ACHN (cell line): ENCODE measurements at places on chromosomes 1 and 21.

DNA sequence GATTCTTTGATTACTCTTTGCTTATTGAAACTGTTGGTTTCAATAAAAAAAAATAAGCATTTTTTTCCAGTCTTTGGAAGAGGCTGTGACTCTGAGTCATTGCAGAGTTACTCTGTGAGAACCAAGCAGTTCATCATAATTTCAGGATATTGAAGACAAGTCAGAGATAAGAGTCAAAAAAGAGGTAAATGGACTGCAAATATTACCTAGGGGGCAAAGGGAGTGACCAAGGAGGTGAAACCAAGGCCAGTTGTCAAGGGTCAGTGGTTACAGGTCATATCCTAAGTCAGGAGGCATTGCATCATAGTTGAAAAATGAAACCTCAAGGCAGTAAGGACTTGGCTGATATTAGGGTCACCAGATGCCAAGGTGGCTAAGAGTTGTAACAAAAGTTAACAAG lies 597.1 kb upstream of the USP24 start:
- no peak for DNase-seq

DNA sequence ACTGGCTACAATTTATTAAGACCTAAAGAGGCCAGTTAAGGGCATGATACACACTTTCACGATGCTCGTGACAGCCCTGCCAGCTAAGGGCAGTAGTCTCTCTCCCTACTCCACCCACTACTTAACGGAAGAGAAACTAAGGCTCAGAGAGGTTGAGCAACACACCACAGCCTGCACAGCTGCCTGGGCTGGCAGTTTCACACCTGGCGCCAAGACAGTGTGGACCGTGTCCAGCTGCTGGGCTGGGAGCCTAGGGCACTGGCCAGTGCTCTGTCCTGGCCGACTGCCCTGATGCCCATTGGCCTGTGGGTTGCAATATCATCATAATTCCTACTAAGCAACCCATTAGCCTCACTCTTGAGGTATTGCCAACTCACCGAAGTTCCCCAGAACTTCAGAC lies 27.6 kb downstream of the TENT5C start:
- no peak for DNase-seq

GRCh38 chr21:35423709-35424108 lies 374.6 kb upstream of the RUNX1 start:
- DNase-seq: no peak

DNA sequence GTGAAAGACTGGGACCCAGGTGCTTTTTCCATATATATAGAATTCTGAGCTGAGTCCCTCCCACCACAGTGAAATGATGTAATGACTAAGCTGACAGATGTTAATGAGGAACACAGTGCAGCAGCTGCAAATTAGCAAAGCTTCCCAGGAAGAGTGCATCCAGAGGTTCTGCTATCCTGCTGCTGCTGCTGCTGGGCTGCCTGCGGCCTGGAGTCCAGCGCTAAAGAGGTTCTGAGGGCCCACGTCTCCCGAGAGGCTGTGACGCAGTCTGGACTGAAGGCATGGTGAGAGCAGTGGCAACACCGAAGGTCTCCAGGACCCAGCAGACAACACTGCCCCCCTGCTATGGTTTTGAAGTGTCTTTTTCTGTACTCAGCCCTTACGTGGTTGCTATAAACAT lies 63.9 kb downstream of the URB2 start:
- DNase-seq: no peak

GRCh38 chr1:86516335-86516734 lies 30.5 kb upstream of the CLCA4 start:
- DNase-seq: no peak

DNA sequence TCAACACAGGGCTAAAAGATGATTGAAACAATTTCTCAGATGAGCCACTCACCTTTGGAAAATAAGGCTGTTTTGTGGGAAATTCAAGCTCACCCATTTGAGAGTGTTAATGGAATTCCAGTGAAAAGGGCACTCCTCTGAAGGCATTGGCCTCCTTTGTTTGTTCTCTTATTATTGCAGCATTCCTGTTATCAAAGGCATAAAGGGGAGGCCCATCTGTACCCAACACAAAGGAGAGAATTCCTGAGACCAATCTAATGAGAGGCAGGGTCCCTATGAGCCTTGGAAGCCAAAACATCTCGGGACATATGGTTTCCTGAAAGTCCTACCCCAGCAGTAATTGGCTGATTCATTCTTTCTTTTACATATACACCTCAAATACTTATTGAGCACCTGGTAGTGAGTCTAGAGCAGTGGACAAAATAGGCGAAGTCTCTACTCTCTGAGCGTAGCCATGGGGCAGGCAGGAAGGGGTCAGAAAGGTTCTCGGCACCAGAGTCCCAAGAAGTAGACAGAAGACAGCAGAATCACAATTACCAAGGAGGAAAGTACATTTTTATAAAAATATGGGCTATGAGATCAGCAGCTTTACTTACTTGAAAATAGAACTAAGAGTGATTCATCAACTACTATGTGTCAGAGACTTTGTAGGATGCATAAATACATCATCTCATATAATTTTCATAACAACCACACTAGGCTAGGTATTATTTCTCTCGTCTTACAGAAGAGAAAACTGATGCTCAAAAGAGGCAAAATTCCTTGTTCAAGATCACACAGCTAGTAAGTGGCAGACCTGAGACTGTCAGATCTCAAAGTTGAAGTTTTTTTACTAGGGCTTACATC lies 218.7 kb downstream of the DAB1 start:
- no peak for DNase-seq

- no peak for DNase-seq
Observed at GRCh38 chr21:34342476-34342875, 21.3 kb upstream of the KCNE2 start.

- DNase-seq: peak; percentile 24
Observed at GRCh38 chr1:115275216-115275615, 62.8 kb downstream of the NGF start.

GRCh38 chr1:221816899-221817298 lies 75.0 kb upstream of the DUSP10 start:
- peak; percentile 93 for DNase-seq

- DNase-seq: no peak
Observed at GRCh38 chr1:43036932-43037331, 78.3 kb upstream of the SLC2A1 start.

DNA sequence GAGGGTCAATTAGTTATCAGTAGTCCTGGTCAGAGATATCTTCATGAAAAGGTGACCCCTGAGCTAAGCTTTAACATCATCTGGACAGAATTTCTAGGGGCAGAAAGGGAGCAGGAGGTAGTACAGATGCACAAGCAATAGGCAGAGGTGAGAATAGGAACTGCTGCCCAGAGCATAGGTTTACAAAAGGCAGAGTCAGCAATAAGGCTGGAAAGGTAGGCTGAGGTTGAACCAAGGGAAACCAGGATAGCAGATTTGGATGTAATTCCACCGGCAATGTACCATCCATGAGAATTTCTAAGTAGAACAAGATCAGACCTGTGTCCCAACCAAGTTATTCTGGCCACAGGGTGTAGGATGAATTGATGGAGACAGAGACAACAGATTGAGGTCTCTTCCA lies 6.2 kb upstream of the ILDR2 start:
- DNase-seq: no peak

DNA sequence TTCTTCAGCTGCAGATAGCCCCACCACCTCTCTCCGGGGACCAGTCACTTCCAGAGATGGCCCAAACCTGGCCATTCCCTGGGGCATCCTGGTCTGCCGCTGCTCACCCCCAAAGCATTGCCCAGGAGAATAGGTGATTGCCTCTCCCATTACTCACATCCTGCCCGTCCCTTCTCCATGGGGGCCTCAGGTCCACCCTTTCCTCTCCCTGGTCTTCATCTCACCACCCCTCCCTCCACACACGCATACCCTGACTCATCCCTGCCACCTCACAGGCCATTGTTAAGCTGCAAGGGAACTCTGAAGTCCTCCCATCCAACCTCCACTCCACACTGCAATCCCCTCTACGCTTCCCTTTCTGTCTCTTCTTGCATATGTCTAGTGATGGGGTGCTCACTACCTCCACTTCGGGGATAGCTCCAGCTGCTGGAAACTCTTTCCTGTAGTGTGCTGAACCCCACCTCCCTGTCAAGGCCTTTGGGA lies at the start of gene PLEKHG5:
Gene PLEKHG5 (minus strand): TSS at position 188 of the 483 bp plus-strand sequence. CDS start 14,096 bp downstream, outside the sequence.
- DNase-seq: peak; percentile 77

DNA sequence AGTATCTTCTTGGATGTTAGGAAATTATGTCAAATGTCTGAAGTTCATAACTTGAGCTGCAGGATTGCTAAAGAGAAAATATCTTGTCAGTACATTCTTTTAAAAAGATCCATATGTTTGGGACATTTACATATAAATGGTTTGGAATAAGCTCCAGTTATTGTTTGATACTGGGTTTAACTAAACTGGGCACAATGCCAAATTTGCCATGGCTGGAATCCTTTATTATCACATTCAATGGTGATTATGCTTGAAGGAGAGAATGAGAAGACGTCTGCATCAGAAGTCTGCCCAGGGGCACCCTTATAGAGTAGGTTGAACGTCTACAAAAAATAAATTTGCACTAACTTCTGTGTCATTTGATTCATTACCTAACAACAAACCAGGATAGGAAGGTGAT lies 652.5 kb downstream of the AMY1C start:
- DNase-seq: no peak
